ENCODE measurements at places on chromosomes 6 and 20.
A peak's percentile ranks its signal among the peaks of the same experiment; 100 is the strongest.

DNA sequence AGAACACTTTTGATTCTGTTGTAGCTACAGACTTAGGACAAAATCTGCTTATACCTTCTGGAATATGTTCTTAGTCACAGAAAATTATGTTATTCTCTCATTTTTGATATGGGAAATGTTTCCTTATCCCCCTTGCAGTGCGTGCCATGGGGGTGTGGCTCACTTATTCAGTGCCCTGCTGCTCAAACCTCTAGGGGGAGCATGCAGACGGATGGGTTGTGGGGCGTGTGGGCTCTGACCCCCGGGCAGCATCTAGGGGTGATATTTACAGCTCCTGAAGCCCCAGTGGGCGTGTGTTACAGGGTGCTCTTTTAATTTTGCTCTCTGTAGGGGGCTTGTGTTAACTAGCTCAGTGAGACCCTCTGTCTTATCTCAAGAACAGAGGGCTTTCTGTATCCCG lies 61.3 kb upstream of the FERMT1 start:
- DNase-seq: no peak

GRCh38 chr20:4869290-4870193 lies 131.8 kb downstream of the SLC23A2 start:
- DNase-seq: no peak

DNA sequence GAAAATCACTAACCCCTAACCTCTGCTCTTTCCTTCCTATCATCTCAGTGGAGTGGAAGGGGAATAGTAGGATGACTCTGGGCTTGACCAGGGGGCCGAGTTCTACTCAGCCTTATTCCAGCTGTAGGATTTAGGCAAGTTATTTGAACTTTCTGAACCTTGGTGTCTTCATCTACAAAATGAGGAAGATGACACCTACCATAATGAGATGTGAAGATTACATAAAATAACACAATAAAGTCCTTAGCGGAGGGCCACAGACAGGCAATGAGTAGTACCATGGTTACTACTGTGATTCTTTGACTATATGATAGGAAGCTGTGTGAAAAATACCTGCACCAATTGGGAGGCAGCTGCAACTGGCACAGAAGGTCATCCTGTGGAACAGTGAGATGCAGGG lies 53.6 kb upstream of the PIM1 start:
- DNase-seq: no peak

DNA sequence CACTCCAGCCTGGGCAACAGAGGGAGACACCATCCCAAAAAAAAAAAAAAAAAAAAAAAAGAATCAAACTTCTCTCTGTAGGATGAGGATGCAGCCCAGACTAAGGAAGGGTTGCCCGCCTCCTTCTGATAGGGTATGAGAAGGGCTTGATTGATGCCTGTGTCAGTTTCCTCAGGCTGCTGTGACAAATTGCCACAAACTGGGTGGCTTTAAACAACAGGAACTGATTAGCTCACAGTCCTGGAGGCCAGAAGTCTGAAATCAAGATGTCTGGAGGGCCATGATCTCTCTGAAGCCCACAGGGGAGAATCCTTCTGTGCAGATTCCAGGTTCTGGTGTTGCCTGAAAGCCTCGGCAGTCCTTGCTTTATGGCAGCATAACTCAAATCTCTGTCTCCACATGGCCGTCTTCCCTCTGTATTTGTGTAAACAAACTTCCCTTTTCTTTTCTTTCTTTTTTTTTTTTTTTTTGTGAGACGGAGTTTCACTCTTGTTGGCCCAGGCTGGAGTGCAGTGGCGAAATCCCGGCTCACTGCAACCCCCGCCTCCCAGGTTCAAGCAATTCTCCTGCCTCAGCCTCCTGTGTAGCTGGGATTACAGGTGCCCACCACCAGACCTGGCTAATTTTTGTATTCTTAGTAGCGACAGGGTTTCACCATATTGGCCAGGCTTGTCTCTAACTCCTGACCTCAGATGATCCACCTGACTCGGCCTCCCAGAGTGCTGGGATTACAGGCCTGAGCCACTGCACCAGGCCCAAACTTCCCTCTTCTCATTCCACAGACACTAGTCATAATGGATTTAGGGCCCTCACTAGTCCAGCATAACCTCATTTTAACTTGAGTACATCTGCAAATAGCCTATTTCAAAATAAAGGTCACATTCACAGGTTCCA lies 11.2 kb upstream of the CDK19 start:
- DNase-seq: no peak

- no peak for DNase-seq
Observed at GRCh38 chr6:168155193-168155592, 76.2 kb upstream of the FRMD1 start.

- DNase-seq: no peak
Observed at GRCh38 chr20:9794831-9795230, 44.0 kb downstream of the PAK5 start.

DNA sequence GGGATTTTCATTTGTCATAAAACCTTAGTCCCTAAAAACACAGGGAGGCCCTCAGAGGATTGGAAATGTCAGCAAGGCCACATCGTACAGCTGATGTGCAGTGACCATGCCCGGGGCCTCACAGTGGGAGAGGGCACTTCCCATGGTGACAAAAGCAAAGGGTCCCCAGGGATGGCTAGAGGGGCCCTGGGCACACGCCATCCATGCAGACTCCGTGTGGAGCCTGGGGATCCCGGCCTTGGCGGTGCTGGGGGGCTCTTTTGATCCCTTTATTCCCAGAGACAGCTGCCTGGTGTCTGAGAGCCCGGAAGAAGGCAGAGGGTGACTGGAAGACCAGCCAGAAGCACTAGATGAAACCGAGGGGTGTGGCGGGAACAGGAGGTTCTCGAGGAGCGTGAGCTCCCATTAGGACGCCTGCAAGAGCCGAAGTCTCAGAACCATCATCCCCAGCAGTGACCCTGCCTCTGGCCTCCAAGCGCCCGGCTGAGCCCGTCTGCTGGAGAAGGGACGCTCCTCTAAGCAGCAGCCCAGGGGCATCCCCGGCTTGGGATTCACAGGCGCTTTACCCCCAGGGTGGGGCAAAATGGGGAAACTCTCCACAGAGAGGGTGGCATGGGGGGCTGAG lies 49.1 kb upstream of the FRMD1 start:
- DNase-seq: no peak

- DNase-seq: peak; percentile 24
Observed at GRCh38 chr20:51014797-51015722, 7.8 kb downstream of the KCNG1 start.

- no peak for DNase-seq
Observed at GRCh38 chr6:40804905-40805304, 217.7 kb upstream of the LRFN2 start.

DNA sequence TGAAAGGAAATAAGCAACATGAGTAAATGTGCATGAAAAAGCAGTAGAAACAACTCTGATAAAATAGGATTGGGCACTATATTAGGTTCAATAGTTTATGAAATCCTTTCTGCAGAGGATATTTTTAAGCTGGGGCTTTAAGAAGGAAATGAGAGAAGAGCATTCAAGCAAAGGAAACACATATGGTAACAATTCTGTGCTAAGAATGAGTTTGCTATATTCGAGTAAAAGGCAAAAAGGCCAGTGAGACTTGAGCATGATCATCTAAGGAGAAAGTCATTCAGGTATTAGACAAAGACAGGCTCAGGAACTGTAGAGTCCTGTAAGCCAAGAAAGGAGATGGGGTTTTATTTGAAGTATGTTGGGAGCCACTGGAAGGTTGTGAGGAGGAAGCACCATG lies 387.1 kb upstream of the FLRT3 start:
- peak; percentile 31 for DNase-seq

GRCh38 chr6:111590209-111590980 lies 15.3 kb downstream of the TRAF3IP2 start:
- DNase-seq: no peak

All from muscle of arm (tissue), 14 donors.